ENCODE measurements at places on chromosomes 5 and 9.

DNA sequence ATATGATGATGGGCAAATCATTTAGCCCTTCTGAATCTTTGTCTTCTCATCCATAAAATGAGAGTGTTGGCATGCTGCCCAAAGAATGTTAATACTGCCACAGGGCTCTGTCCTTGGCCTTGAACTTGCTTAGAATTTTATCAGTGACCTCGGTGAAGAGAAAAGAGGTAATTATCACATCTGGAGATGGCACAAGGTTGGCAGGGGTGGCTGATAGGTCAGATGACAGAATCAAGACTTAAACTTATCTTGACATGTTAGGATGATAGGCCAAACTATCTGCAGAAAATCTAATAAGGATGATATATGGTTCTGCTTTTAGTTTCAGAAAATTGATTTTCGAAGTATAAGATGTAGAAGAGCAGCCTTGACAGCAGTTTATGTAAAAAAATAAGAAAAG is 599.1 kb upstream of the CLINT1 start:
- DNase-seq = no peak

DNA sequence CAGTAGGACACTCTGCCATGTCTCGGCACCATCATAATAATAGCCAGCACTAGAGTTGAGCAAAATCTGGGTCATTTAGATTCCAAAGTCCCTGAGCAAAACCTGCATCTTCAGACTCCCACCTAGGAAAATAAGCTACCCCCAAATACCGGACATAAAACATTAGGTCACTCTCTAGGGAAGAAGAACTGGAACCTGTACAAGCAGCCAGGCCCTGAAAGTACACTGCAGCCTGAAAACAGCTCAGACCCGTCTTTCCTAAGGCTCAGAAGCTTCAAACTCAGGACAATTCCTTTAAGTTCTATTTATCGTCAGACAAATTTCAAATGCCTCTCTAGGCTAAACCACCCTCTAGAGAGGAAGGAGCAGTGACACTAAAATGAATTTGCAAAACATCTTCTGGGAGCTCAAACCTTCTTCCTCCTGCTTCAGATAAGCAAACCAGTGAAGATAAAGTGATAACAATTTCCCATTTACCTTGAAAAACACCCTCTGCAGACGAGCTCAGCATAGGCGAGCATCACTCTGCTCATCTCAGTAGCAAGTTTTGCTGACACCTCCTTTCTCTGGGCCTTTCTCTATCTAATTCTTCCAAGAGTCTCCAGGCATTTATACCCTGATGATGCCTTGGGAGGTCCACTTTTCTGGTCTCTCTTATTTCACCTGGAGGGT is 34.0 kb downstream of the ADAM19 start:
- DNase-seq = peak; percentile 34

DNA sequence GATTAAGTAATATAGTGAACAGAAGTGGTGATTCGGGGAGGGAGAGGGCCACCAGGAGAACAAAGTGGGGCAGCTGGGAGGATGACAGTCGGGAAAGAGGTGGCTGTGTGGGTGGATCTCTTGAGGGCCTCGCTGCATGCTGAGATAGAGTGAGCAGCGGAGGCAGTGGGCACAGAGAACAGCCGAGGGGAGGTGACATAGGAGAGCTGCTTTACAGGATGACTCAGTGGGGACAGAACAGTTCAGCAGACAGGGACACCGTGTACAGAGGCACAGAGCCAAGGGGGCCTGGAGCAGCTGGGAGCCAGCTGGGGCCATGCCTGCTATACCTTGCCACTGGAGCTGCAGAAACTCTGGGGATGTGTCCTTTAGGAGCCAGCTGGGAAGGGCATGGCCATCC is 273.9 kb downstream of the GADD45G start:
- no peak for DNase-seq

DNA sequence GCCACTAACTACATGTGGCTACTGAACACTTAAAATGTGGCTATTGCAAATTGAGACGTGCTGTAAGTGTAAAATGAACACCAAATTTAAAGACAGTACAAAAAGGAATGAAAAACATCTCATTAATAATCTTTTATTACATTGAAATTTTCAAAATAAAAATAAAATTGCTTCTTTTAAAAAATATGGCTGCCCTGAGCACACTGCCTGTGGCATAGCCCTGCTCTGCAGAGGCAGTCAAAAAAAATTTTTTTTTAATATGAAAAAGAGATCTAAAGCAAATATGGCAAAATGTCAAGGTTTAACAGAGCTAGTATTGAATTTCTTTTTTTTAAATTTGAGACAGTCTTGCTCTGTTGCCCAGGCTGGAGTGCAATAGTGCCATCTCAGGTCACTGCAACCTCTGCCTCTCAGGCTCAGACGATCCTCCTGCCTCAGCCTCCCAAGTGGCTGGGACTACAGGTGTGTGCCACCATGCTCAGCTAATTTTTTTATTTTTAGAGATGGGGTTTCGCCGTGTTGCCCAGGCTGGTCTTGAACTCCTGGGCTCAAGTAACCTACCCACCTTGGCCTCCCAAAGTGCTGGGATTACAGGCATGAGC is 25.6 kb downstream of the CARNMT1 start:
- DNase-seq = no peak

GRCh38 chr9:28050941-28051340 is 477.7 kb upstream of the C9orf72 start:
- DNase-seq = peak; percentile 12

- DNase-seq = peak; percentile 55
These were observed 18.5 kb downstream of the AGTPBP1 start for GRCh38 chr9:85723215-85723614.

DNA sequence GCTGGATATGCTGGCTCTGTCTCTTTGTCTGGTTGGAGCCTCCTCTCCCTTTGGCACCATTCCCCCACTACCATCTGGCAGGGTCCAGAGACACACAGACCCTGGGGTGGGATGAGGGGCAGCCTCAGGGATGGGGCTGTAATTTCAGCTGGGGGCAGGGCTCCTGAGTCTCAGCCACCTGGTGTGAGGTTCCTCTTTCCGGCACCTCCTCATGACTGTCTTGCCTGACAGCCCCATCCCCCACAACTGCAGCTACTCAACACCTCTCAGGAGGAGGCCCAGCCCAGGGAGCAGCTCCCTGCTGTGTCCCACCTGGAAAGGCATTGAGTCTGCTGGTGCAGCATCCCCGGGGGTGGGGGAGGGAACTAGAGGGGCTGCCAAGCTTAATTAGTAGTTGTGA is 11.7 kb upstream of the RPS14 start:
- DNase-seq = no peak

GRCh38 chr5:74974451-74975091 is 77.8 kb downstream of the GCNT4 start:
- DNase-seq = no peak

DNA sequence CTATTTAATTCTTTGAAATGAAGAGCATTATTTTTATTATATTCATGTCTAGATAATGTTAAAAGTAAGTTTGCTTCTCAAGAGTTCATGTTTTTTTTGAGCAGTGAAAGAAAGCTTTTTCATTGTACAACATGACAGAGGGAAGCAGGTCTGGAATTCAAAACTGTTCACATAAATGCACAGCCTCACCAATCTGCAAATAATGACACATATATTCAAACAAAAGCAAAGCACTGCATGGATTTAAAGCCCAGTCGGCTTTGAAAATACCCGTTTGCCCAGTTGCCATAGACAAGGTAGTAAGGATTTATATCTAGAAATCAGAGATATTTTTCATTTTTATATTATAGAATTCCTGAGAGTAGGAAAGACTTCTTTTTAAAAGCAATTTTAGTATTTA is 201.8 kb downstream of the CD180 start:
- no peak for DNase-seq

- DNase-seq = no peak
These were observed 19.3 kb upstream of the ANKH start for GRCh38 chr5:14890846-14891245.

- peak; percentile 64 for DNase-seq
These were observed 24.9 kb downstream of the ARHGEF37 start for GRCh38 chr5:149605998-149606724.

DNA sequence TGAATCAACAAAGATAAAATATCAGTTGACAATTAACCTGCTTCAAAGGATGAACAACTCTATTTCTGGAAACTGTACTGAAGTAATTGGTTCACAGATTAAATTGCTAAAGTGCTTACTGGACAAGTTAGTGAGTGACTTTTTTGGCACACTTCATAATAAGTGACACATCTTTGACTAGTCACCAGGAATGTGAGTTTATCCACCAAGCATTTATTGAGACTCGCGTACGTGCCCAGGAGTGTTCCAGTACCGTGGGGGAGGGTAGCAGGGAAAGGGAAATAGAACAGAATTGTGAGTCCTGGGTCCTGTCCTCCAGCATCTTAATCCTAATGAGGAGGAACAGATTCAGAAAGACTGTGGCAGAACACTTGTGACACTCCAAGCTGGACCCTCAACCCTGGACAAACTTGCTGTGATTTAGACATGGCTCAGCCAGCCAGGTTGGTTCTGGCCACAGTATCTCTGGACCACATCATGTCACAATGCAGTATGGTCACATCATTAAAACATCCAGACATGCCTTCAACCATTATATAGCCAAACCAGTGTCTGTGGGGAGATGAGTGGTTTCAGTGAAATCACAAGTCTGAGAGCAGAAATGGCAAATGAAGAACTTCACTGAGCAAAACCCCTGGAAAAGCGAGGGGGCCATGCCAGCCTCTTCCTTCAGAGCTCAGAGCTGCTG is 623.1 kb downstream of the BNC2 start:
- DNase-seq = no peak

DNA sequence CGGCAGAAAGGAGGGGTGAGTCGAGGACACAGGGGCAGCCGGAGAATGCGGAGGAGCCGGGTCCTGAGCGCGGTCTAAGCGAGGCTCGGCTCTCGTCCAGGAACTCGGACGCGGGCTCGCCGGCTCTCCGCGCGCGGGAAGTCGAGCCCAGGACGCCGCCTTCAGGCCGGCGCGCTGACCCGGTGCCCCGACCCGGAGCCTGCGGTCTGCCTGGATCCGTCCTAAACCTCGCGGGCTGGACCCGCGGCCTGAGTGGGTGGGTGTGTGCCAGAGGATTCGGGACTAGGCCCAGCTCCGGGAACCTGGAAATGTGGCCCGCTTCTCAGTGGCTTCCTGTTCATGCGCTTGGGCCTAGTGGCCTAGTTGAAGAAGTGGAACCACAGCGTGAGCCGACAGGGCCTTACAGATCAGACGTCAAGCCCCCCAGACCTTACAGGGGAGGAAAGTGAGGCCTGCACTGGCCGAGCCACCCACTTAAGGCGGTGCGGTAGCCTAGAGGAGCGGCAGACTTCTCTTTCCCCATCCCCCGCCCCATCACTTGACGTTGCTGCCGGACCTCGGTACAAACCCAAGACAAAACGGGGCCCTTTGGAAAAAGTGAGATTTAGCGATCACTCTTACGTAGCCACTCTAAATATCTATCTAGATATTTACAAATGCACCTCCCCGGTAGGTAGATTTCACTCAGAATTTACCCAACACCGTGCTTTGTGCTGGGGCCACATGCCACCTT is 1.2 kb downstream of the CDKN2B-AS1 start:
- peak; percentile 74 for DNase-seq

DNA sequence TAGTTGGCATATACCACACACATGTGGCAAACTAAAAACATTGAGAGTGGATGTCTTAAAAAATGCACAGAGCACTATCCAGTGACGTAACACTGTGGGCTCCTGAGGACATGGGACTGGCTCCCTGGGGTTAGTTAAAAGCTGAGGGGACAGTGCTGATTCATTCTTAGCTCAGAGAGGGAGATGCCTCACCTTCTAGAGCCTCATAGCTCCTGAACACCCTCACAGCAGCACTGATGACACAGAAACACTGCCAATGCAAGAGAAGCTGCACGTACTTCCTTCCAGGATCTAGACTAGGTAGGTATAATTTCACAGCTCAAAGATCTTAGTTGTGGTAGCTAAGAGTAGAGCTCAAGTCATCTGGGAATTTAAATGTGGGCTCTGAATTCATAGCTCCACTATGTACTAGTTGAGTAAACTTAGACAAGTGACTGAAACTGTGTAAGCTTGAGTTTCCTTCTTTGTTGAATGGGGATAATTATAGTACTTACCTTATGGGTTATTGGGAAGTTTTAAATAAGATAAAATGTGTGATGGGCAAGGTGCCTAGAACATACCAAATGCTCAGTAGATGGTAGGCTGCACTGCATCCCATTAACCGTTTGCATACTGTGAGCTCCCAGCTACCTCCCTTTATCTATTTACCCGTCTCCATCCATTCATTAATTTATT is 279.9 kb downstream of the ASTN2 start:
- DNase-seq = no peak

GRCh38 chr5:10737880-10738279 is 23.2 kb downstream of the DAP start:
- DNase-seq = no peak

GRCh38 chr5:78458843-78459242 is 98.4 kb downstream of the SCAMP1 start:
- DNase-seq = no peak

DNA sequence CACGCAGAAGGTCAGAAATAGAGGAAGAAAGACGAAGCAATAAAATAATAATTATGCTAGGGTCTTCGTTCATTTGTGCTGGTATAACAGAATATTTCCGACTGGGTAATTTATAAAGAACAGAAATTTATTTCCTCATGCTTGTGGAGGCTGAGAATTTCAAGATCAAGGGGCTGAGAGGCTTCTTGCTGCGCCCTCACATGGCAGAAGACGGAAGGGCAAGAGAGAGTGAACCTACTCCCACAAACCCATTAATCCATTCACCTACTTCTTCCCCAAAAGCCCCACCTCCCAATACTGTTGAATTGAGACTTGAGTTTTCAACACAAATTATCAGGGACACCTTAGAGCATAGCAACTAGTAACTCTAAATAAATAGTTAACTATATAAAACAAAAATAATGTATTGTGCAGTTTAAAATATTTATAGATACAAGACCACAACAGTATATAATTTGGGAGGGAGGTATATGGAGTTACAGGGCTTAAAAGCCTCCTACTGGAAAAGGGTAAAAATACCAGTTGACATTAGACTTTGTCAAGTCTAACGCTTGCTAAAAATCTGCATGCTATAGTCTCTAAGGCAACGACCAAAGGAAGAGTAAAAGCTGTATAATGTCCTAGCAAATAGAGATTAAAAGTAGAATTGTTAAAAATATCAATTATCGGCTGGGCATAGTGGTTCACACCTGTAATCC is 40.3 kb upstream of the NAA35 start:
- peak; percentile 74 for DNase-seq

DNA sequence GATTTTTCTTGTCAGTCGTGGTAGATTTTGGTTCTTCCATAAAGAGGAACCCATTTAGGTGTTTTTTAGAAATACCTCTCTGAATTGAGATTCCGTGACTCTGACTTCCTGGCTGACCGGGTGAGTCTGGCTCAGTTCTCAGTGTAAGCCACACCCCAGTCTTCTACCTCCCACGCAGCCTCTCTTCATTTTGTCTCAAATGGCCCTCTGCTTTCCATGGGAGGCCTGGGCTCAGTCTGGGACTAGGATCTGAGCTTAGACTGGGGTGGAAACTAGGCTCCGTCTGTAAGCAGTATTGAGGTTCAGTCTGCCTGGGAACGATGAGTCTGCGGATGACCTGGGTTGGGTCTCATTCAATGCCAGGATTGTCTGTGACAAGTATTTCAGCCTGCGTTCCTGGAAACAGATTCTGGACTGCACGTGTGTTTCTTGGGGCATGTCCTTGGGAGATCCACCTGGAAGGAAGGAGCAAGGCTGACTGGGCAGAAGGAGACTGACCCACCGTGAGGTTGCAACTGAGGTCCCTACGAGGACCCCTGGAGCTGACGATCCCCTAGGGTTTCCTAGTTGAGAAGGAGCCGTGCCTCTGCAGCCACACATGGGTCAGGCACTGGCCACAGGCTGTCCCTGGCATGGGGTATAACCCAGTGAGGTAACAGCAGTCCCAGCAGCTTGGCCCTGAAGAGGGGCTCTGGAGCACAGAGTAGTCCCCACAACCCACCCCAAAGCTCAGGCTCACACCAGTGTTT is 12.4 kb upstream of the CRB2 start:
- no peak for DNase-seq

All from choroid plexus epithelial cell (primary cell).